Lung (tissue), 17 donors: ENCODE measurements at places on chromosomes 6 and 20. TPM values are rescaled to one million over a fixed set of nuclear protein-coding genes. Genes with fewer than 3 reads are reported as not detected.
A peak's percentile ranks its signal among the peaks of the same experiment; 100 is the strongest.

DNA sequence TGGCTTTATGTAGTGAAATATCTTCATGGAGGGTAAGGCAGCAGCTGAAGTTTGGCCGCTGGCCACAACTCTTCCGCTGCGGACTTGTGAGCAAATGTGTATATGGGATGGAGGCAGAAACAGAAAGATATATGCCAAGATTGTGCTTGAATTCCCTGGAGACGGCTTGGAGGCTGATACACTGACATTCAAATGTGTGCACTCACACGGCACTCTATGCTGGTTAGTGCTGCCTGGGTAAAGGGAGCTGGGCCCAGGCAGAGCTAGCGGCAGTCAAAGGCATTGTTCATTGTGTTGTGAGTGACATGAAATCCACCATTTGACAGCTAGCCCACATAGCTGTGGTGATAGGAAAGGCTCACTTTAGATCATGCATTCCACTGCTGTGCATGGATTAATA lies 202.7 kb downstream of the CLIC5 start:
- peak; percentile 87 for DNase-seq

GRCh38 chr6:113631666-113632065 lies 225.5 kb upstream of the MARCKS start:
- DNase-seq = no peak

- DNase-seq = no peak
These were observed 139.4 kb upstream of the RREB1 start for GRCh38 chr6:6968357-6968730.

IMPG1 gene
- polyA plus RNA-seq = not detected
